T-helper 2 cell treated with Interferon-gamma antibody and Interleukin-4, amounts not matched to agents 100 ng/mL and 5 ng/mL, for 36 hours (primary cell): ENCODE measurements at places on chromosomes 2 and 18. TPM values are rescaled to one million over a fixed set of nuclear protein-coding genes. Genes with fewer than 3 reads are reported as not detected.

SULT1C2 gene
- not detected in 2 replicates for total RNA-seq

POTEJ gene
- total RNA-seq: not detected in 2 replicates

COBLL1 gene
- 0.02 TPM in 1 of 2 replicates, not detected in the other for total RNA-seq

AMER3 gene
- total RNA-seq: not detected in 2 replicates

HES6 gene
- 5.9 and 8.0 TPM in 2 replicates for total RNA-seq

STPG4 gene
- 0.30 and 0.50 TPM in 2 replicates for total RNA-seq

SCN7A gene
- not detected in 2 replicates for total RNA-seq

LYG2 gene
- not detected in 2 replicates for total RNA-seq
